ENCODE measurements at places on chromosomes 2 and 18.
A peak's percentile ranks its signal among the peaks of the same experiment; 100 is the strongest.

- peak; percentile 2 for DNase-seq
These were observed 927.0 kb upstream of the CRIM1 start for GRCh38 chr2:35428548-35428947.

- no peak for DNase-seq
These were observed 72.1 kb upstream of the PXDN start for GRCh38 chr2:1816414-1816911.

- DNase-seq = no peak
These were observed 599.0 kb upstream of the SYT4 start for GRCh38 chr18:43876286-43876685.

- DNase-seq = no peak
These were observed 4.5 kb upstream of the BCL2L11 start for GRCh38 chr2:111116011-111116746.

DNA sequence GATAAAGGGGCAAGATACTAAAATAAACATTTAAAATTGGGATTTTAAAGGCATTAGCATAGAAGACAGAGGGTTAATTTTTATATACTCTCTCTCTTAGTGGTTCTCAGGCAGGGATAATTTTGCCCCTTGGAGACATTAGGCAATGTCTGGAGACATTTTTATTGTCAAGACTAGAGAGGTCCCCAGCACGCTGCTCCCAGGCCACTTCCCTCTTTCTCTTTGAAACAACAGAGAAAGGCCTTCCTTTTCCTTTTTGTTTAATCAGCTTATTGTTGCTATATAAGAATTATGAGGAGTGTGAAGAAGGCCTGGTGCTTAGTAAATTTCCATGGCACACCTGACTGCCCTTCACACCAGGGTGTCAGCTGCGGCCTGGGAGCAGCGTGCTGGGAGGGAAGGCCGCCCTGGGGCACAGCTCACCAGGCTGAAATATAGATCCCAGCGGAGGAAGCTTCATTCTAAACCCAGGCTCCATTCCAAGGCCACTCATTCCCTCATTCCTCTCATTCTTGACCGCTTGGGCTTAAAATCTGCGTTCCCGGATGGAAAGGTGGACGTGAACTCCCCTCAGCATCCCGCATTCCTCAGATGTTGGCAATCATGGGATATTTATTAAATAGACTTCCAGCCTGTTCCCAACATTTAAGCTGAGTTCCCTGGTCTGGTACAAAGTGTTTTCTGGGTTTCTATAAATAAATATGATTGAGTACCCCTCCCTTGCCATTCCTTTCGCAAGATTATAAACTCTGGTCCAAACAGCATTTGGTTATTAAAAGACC lies 22.5 kb downstream of the SLC14A2 start:
- no peak for DNase-seq

DNA sequence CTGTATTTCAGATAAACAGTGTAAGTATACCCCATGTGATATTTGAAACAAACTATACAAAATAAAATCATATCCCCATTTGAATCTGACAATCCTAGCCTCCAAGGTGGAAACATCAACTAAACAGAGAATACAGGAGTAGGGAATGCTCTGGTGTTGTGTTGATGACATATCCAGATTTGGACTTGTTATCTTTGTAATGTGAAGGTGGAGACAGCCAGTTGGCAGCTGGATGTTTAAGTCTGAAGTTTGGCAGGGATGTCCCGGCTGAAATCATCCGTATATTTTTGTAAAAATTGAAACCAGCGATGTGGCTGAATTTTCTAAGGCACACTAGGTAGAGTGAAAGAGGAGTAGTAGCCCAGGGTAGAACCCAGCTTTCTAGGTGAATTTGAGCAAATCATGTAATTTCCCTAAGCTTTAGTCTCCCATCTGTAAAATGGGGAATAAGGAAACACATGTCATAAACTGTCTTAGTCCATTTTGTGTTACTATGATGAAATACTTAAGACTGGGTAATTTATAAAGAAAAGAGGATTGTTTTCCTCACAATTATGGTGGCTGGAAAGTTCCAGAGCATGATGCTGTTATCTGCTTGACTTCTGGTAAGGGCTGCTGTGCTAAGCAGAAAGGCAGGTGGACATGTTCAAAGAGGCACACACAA lies 246.6 kb upstream of the APCDD1 start:
- DNase-seq = no peak

- DNase-seq = no peak
These were observed 6.9 kb upstream of the ZEB2 start for GRCh38 chr2:144526831-144527230.

- DNase-seq = no peak
These were observed 45.1 kb downstream of the PROC start for GRCh38 chr2:127463155-127463991.

DNA sequence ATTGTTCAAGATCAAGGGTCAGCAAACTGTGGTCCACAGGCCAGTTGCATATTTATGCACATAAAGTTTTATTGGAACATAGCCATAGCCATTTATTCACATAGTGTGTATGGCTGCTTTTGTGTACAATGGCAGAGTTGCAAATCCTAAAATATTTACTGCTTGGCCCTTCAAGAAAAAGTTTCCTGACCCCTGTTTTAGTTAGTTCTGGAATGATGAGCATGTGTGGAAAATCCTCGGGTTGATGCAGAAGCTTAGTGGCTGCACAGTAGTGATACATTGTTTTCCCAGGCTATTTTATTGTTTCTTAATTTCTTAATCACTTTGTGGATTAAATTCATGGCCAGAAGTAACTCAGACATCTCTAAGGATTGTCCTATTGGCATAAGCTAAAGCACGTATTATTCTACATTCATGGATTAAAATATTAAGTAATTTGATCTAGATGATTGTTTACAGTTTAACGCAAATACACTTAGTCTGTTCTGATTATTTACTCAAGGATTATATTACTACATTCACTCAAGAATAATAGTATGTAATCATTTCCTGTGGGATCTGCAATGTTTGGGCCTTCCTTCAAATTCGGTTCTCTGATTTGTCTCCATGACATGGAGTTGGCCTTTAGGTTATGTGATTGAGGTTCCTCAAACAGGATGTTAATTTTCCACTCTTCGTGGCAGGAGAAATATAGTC lies 165.5 kb downstream of the TMEM247 start:
- DNase-seq = no peak

DNA sequence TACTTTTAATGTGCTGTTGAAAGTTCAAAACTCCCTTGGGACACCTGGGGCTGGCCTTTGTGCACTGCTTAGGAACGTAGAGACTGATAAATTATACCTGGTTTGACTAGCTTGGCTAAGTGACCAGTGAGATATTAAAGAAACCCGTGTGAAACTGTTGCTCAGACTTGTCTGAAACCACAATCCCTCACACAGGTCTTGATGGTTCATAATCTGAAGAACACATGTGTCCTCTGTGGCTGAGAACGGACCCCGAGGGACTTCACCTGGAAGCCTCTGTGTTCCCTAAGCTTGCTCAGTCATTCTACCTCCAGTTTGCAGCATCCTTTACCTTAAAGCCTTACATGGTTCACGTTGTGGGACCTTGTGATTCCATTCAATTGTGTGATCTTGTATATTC lies 218.8 kb downstream of the CBLN2 start:
- no peak for DNase-seq

- DNase-seq = no peak
These were observed 141.6 kb downstream of the UBE2E3 start for GRCh38 chr2:181121996-181122395.

- DNase-seq = no peak
These were observed 45.0 kb downstream of the EEF1B2 start for GRCh38 chr2:206204710-206205109.

DNA sequence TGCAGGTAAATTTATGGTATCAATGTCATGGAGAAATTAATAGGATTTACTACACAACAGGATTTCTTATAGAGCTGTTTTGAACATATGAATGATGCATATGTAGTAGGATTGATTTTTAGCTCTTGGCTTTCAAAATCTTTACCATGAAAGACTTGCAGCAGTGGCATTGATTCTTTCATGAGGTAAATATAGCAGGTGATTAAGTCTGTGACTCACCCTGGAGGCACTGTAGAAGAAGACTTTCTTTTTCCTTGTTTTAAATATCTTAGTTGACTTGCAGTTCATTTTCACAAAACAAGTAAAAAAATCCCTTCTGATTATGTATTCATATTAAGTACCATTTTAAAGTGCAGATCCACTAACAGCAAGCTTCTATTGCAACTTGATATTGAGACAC lies 463.0 kb downstream of the FBXO15 start:
- DNase-seq = no peak

- peak; percentile 96 for DNase-seq
These were observed 74.2 kb upstream of the MC4R start for GRCh38 chr18:60446821-60447220.

DNA sequence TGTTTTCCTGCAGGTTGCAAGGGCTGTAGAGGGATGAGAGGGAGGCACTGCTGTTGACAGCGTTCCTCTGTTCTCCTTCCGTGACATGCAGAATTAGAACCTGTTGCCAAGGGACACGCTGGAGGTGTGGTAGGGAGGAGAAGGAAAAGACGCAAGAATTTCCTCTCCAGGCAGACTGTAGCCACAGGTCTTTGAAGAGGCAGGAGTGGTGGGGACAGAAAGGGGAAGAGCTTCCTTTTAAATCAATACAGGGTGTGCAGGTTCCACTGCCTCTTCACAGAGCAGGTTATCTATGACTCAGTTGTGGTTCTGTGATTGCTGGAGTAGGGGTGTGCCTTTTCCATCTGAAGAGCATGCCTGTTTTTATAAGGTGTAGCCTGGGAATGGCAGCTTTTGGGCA lies 133.0 kb downstream of the WDSUB1 start:
- DNase-seq = no peak

DNA sequence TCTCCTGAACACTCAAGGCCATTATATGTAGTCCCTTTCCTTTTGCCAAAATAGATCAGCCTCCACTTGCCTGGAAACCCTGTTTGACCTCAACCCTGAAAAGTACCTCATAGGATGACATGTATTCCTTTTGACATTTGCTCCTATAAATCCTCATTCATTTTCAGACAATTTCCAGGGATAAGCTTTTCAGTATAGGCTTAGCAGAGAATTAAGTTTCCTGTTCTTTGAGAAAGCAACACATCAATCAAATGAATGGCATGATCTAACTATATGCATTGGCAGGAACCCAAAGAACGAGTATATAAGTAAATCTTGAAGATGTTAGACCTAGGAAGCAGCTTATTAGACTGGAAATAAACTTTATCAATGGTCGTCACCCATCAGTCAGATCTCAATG lies 483.0 kb downstream of the CCDC85A start:
- no peak for DNase-seq

DNA sequence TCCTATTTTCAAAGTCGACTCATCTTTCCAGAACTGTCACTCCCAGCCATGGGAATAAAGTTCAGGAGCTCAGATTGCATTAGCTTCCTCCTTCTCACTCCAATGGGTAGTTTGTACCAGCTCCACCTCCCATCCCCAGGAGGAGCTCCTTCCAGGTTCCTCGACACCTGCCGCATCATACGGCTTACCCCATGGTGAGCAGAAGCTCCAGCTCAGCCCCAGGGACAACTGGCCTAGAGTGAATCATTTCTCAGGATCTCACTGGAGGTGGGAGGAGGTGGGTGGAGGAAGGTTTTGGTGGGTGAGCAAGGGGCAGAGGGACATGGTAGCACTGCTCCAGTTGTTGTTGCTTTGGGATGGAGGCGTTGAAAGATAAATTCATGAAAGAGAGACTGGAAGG lies 196.3 kb upstream of the PKDCC start:
- DNase-seq = no peak

DNA sequence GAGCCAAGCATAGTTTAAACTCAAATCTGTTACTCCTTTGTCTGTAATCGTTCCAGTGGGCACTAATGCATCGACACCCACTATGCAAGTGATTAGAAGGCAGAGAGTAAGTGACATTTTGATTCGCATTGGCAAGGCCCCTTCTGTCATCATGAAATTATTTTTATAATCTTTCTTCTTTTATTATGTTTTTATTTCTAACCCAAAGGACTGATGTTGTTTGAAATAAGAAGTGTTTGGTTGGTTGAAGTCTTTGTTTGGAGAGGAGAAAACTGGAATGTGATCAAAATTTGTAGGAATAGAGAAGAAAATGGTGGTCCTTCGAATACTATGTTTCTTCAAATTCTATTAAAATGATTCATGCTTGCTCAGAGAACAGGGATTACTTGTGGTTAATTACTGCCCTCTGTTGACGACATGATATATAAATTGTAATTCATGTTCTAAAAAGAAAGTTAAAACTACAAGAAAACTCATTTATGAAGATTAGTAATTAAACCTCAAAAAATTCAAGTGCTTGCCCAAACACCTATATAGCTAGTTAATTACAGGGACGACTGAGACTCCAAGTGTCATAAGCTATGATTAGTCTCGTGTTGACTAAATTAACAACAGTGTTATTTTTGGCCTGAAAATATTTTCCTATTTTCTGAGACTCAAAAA lies 26.4 kb upstream of the TFPI start:
- DNase-seq = peak; percentile 7

- DNase-seq = no peak
These were observed 290.8 kb downstream of the DYSF start for GRCh38 chr2:71743995-71744675.

GRCh38 chr2:139992711-139993345 lies 1212.6 kb upstream of the NXPH2 start:
- no peak for DNase-seq

DNA sequence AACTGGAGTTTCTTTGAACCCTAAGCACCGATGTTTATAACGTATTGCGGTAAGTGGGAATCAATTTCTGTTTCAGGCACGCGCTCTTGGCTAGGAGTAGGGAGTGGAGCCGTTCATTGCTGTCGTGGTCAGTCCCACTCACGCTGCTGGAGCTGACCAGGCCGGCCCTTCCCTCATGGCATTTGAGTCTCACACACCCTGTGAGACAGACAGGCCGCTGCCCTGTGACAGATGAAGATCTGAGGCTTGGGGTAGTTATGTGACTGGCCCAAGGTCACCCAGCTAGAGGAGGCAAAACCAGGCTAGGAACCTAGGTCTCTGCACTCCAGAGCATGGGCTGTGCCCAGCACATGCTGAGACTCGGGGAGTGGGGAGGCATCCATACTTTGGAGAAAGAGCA lies 2.9 kb upstream of the CIDEA start:
- DNase-seq = no peak

DNA sequence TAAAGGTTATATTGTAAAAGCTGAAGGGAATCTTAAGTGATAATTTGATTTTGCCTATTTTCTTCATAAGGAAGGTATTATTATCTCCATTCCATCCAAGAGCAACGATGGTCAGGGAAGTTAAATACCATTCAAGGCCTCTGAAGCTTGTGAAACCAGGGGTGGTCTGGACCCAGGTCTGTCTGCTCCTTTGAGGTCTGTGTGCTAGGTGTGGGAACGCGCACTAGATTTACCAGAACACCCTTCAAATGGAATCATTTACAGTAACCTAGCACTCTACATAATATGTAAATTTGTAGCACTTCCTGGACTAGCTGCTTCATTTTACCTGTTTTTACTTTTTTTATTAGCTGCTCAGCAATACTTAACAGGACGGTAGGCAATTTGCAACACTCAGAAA lies 6.4 kb upstream of the TRIB2 start:
- DNase-seq = no peak

GRCh38 chr18:55234366-55235093 lies 275.3 kb upstream of the CCDC68 start:
- peak; percentile 94 for DNase-seq
